Stimulated activated CD4-positive, alpha-beta T cell treated with anti-CD3 and anti-CD28 coated beads, TNF-alpha, amount 100 ng/mL, for 24 hours (primary cell): ENCODE measurements at places on chromosomes 6 and 20.

- DNase-seq: no peak
These were observed 354.5 kb upstream of the CITED2 start for GRCh38 chr6:139728876-139729427.

DNA sequence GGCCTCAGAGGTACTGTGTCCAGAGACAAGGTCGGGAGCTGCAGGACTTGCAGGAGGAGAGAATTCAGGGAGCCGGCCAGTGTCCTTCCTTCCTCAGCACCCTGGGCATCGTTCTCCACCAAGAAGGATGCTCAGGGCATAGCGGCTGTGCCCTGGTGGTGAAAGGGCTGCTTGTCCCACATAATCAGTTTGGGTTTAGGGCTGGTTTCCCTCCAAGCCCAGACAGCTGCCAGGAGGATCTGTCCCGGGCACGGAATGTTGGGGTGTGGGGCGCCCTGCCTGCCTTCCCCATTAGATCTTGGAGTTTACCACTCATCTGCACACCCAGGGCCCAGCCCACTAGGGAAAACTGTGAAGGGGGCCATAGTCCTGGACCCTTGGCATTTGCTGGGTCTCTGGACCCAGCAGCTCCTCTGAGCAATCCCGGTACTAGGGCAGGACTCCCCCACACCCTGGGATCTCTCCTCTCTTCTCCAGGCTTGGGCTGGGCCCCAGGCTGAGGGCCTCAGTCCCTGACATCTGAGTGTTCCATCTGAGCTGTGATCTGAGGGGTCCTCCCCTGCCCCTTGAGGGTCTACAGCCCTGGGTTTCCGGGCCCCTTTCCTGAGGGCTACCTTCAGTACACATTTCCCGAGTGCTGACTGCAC is 18.6 kb upstream of the SPDEF start:
- no peak for DNase-seq

- no peak for DNase-seq
These were observed 423 bp downstream of the KLHDC3 start for GRCh38 chr6:43014434-43014909.

DNA sequence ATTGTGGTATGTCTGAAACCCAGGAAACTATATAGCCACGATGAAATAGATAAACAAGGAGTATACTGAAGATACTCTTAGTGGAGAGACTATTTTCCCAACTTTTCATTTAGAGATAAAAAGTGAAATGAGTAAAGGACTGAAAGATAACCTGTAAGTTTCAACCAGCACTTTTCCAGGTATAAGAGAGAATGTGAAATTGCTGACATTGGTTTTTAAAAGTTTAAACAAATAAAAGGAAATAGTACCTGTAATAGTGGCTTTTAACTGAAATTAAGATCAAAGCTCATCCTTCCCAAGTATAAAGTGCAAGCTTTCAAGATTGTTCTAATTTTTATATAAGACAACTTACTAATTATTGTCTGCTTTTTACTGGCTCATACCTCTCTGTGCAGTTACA is 130.2 kb upstream of the CCN2 start:
- DNase-seq: no peak

- DNase-seq: no peak
These were observed 20.3 kb upstream of the KCNK16 start for GRCh38 chr6:39342692-39343395.

- DNase-seq: no peak
These were observed 9.8 kb downstream of the RGS17 start for GRCh38 chr6:153121311-153121710.

GRCh38 chr6:142902636-142903053 is 42.3 kb downstream of the HIVEP2 start:
- peak; percentile 58 for DNase-seq

GRCh38 chr6:152207915-152208714 is 400.6 kb downstream of the ESR1 start:
- DNase-seq: no peak

DNA sequence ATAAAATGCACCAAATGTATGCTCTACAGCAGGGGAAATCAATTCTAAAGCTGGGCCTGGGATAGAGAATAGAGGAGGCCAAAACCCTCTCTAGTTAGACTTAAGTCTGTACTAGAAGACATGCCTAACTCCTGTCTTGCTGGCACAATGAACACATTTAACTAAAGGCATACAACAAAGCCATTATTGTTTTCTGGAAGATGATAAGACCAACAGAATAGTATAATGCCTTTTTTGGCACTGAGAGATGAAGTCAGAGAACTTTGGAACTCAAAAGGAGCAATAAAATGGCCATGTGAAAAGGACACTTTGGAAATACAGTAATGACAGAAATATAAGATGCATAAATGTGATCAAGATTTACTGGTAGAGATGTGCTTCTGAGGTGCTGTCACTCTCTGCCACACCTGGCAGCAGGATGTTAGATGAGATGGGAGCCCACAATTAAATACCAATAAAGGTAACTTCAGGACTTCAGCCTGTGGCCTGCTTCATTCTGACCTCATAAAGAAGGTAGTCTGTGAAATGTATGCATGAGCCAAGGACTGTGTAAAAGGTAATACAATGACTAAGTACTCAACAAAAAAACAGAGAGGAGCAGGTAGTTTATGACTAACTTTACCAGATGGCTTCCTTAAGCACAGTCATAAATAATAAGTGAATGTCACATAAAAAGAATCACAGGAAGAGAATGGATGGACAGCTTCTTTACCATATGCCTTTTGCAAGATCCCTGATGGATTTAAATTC is 333.4 kb downstream of the BCKDHB start:
- DNase-seq: no peak

DNA sequence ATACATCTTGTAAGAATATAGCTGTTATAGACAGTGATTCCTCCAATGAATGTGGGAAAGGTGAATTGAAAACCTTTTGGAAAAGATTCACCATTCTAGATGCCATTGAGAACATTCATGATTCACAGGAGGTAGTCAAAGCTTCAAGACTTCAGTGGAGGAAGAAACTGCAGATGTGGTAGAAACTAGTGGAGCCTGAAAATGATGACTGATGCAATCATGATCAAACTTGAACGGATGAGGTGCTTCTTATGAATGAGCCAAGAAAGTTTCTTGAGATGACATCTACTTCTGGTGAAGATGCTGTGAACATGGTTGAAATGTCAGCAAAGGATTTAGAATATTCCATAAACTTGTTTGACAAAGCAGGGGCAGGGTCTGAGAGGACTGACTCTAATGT is 66.7 kb upstream of the C6orf118 start:
- DNase-seq: no peak

DNA sequence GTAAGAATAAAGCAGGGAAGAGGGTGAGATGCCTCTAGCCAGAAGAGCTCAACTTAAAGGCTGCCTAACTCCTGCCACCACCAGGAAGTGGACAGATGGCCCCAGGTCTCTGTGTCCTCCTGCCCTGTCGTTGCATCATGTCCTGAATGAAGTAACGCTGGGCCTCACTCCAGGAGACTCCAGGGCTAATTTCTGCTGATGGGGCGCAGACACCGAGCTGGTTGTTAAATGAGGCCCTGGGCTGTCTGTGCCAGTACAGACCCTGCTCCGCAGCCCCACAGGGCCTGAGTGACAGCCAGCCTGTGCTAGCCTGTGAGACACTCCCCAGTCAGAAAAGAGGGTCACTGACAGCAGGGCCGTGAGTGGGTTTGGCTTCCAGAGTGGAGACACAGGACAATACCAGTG is 6.5 kb downstream of the IP6K3 start:
- DNase-seq: no peak

- DNase-seq: no peak
These were observed 2.9 kb upstream of the HIVEP1 start for GRCh38 chr6:12009180-12009685.

GRCh38 chr6:13365320-13365719 is 37.0 kb upstream of the TBC1D7 start:
- DNase-seq: no peak

GRCh38 chr6:158711264-158711663 is 61.4 kb downstream of the SYTL3 start:
- no peak for DNase-seq
